ENCODE measurements at places on chromosomes 5 and 9.

DNA sequence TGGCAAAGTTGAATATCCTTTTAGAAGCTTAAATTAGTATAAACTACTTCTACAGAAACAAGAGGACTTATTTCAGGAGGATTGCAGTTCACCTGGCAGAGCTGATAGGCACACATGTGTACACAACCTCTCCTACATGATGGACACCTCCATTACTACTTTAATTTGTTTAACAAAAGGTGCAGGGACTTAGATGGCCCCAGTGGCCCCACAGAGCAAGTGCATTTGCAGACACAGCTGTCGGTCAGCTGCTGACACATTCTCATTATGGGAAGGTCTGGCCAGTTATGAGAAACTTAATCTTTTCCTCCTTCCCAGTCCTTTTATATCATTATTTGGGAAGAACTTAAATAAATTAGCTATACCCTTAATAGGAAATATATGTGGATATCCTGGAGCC is 28.3 kb downstream of the TDRD7 start:
- DNase-seq: no peak

DNA sequence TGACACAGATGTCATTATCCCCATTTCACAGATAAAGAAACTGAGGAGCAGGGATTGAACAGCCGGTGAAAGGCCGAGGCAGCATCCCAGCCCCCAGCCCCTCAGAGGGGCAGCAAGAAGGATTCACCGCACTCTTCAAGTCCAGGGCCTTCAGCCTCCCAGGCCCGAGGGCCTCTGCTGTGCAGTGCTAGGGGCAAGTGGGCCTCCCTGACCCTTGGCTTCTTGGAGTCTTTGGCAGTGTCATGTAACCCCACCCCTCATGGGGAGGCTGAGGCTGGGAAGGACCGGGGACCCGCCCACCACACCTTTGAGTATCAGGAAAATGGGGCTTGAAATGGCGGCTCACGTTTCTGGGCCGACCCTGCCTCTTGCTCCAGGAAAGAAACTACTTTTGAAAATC is 28.7 kb upstream of the RXRA start:
- DNase-seq: no peak

GRCh38 chr5:122957457-122957856 is 79.1 kb downstream of the PPIC start:
- DNase-seq: no peak

GRCh38 chr5:143054480-143054941 is 284.3 kb downstream of the ARHGAP26 start:
- DNase-seq: peak; percentile 62

DNA sequence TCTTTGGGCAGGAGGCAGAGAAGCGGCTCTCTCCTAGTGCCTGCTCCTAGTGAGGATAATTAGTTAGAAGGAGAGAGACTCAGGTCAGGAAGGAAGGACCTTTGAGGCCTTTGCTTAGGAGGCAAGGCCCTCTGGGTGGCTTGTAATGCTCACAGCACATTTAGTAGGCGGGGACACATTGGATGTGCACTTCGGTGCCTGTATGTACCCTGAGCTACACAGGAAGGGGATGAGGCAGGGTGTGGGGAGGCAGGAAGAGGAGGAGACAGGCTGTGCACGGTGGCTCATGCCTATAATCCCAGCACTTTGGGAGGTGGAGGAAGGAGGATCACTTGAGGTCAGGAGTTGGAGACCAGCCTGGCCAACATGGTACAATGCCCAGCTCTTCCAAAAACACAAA is 7.2 kb upstream of the LCN2 start:
- no peak for DNase-seq

- no peak for DNase-seq
Measured at GRCh38 chr5:55966284-55966683, 28.5 kb downstream of the IL6ST start.

DNA sequence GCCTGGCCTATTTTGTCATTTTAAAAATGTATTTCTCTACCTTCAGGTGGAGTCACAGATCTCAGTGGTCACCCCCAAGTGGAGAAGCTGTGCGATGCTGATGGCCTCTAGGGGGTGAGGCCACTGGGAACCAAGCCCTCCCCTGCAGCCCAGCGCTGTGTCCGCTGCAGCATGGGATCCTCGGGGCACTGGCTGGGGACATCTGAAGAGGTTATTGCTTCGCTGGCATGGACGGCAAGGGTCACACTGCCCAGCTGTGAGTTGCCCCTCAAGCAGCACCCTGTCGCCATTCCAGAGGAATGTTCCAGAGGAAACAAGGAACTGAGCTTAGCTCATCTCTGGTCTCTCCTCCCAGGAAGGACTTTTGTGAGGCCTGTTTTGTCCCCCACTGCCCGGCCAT is 119.6 kb upstream of the S1PR3 start:
- no peak for DNase-seq

GRCh38 chr5:78647351-78647818 is 1.2 kb downstream of the LHFPL2 start:
- DNase-seq: no peak

- peak; percentile 23 for DNase-seq
Measured at GRCh38 chr9:88007291-88007650, 32.9 kb upstream of the CDK20 start.

DNA sequence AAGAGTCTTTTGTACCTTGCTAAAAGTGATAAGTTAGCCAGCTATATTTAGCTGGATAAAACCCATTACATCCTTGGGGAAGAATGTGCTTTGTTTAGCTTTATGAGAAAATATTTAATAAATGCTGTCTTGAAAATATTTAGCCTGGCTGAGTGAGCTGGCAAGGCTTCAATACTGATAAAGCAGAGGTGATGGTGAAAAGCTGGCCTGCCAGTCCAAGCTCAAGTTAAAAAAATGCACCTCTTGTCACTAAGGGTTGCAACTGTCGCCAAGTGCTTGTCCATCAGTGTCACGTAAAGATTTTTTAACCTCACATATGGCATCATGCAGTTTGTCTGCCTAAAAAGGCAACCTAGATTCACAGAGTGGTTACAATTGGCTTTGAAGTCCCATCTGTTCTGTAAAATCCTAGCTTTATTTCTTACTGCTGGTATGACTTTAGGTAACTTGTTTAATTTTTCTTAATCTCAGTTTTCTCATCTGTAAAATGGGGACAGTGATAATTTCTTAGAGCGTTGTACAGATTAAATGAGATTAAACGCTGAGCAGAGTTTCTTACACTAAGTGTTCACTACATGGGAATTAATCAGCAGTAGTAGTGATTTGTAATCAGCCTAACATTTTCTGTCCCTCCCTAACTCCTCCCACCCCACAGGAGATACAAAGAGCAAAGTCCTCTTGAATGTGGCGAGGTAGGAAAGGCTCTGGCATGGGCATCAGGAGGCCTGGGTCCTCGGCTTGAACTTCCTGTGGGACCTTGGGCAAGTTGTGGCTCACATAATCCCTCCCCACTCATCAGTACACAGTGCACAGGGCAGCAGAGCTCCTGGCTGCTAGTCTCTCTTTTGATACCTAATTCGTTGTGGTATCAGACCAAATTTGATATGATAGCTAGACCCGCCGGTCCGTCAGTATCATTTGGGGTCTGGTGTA is 48.7 kb downstream of the PIK3R1 start:
- DNase-seq: peak; percentile 55

DNA sequence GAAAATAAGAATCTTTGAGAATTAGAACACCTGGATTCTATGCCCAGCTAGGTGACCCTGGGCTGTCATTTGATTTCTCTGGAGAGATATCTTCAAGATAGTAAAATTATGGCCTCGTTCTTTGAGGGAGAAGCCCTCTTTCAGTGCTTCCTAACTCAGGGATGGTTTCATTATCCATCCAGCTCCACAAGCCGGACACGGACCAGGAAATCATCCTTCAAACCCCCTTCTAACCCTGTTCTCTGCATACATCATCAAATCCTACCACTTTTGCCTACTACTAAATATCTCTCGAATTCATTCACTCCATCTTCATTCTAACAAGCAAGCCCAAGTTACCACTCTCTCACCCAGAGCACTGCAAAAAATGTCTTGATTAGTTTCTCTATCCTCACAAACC is 57.2 kb downstream of the MAPKAP1 start:
- no peak for DNase-seq

DNA sequence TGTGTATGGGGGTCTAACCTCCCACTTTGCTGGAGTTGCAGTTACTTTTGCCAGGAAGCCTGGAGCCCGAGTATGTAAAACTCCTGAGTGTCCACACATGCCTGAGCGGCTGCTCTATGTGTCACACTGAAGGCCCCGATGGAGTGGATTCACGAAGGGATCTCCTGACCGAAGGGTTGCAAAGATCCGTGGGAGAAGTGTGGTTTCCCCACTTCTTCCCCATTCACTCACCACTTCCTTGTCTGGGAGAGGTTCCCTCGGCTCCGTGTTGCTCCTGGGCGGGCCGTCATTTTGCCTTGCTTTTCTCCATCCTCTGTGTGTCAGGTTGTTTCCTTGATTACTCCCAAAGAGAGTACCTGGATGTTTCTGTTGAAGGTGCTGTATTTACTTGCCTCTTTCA is 16.2 kb upstream of the IL3 start:
- DNase-seq: no peak

- DNase-seq: no peak
Measured at GRCh38 chr5:146336197-146336596, 2.4 kb upstream of the POU4F3 start.

GRCh38 chr5:154042766-154043165 is 4.0 kb downstream of the MFAP3 start:
- DNase-seq: no peak

DNA sequence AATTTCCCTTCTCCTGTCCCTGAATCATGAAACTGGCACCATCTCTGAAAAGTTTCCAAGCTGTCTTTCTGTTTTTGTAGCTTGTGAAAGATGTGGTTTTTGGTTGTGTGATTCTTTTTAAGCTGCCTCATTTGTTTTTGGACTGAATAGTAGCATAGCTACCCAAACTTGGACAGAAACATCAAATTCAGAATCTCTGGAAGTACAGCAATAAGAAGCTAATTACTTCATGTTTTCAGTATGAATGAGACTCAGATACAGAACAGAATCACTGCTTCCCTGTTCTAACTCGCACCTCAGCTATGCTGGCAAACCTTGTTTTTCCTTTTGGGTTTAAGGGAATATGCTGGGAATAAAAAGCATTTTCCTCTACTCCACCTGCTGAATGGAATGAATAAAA is 101.0 kb downstream of the FGF1 start:
- no peak for DNase-seq

GRCh38 chr5:39580702-39581453 is 156.1 kb upstream of the DAB2 start:
- no peak for DNase-seq

DNA sequence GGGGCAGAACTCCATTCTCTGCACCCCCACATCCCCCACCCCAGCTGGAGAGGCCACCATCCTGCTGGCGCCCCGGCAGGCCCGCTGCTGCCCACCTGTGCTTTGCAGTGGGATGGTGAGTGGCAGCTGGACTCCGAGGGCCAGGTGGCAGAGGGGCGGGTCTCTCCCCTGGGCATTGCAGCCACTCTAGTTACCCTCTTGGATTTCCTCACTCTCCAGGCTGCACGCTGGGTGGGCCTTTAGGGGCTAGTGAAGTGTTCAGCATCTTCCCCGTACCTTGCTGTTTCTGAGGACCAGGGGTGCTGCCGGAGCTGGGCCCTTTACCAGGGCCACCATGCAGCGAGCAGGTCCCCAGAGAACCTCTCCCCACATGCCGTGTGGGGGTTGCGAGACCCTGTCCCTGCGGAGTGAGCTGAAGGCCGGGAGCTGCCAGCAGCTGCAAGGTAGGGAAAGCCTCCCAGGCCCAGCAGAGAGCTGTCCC is 88.4 kb upstream of the SH3PXD2B start:
- no peak for DNase-seq

DNA sequence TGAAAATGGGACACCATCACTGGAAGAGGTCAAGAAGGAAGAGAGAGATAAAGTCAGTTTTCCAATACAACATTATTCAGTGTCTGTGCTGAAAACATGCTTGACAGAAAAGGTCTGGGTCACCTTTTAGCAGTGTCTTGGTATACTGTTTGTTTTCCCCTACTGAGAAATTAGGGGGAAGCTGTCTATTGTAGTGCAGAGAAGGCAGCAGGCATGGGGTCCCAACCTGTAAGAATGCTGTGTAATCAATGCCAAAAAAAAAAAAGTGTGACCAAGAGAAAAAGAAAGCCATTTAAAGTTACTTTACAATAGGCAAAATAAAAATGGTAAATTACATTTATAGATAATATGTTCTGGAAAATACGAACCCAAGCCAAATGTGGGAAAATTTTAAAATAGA is 139.3 kb downstream of the RAB3C start:
- DNase-seq: no peak

DNA sequence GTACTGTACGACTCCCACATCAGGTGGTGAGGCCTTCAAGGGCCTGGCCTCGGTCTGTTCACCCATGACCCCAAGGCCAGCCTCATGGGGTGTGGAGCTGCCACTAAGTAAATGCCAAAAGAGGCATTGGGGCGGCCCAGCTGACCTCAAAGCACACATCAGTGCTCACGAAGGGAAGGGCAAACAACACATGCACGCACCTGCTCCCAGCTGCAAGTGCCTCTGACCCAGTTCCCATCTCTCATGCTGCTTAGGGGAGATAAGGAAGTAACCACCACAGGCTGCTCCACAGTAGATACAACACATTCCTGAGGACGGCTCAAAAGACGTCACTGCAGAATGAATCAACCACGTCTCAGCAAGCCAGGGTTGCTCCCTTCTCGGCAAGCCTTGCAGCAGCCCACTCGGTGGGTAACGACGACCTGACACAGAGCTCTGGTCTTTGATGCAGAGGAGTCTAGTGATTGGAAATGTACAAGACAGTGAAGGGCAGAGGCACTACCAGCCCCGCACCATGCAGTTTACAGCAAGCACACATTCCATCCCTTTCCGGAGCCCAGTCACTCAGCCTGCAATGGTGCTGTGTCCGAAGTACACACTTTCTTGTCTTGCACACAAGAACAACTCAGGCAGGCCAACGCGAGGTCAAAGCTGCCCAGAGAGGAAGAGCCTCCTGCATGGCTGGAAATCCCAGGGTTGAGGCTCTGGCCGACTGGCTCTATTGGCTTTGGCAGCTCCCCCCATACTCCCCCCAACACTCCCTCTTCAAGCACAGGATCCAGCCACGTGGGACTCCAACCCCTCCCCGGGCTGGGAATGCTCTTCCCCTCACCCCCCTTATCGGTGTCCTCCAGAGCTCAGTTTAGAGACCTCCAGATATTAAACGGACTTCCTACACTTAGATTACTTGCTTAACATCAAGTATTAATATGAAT is 31.8 kb downstream of the FABP6 start:
- peak; percentile 75 for DNase-seq

DNA sequence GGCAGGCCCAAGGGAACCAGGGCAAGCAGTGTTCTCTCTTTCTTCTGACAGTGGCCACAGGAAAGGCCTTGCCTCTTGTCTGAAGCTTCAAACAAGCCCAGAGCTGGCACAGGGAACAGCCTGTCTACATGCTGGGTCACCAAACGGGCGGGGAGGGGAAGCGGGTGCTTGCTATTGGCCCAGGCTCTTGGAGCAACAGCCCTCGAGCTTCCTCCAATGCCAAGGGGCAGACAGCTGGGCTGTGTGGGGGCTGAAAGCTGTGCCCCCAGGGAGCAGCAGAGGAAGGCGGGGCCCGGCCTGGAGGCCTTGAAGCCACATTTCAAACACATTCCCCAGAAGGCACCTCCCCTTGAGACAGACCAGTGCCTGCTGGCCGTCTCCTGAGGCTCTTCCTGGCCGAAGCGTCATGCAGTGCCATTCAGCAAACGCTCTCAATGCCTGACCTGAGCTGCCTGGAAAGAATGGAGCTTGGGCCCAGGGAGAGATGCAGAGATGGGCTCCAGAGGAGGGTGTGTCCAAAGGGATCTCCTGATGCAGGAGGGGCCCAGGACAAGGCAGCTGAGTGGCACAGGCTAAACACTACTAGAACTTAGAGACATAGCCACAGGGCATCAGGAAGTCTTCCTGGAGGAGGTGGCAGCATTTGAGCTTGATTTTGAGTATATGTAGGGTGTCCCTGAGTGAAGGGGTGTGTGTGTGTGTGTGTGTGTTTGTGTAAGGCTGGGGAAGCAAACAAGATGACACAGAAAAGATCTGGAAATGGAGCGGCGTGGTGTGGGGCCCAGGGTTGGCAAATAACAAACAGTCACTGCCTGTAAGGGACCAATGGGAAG is 2.5 kb downstream of the FIBCD1 start:
- peak; percentile 57 for DNase-seq
